Ammon's horn (tissue), 1 donor: ENCODE measurements at places on chromosomes 7 and 10.

DNA sequence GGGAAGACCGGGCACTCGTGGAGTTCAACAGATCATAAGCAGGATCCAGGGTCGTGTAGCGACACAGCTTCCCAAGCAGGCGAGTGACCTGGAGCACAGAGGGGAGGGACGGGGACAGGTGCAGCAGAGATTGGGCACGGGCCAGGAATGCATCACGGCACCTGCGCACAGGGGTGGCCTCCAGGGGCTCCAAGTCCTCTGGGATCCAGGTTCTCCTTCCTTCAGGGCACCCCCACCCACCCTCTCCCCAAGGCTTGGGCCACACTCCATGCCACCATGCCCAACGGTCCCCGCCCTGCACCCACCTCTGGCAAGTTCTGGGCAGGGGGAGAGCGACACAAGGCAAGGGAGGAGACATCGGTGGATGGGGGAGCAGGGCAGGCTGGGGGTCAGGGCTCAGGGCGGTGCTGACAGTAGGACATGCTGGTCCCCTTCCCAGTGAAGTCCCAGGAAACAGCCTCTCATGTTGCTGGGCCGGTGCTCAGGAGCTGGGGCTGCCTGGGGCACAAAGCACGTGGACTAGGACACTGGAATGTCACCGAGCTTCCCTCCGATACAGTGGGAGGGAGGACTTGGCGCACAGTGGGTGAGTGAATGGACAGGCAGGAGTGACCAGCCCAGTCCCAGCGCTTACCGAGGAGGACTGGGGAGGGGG lies 597.3 kb downstream of the PTPRN2 start:
- DNase-seq, result no peak

- DNase-seq, result no peak
Measured at GRCh38 chr10:86972613-86973380, 4.5 kb downstream of the ADIRF start.

- no peak for DNase-seq
Measured at GRCh38 chr7:32416846-32417245, 73.3 kb downstream of the LSM5 start.

GRCh38 chr10:59851864-59852263 lies 54.5 kb downstream of the CCDC6 start:
- no peak for DNase-seq

DNA sequence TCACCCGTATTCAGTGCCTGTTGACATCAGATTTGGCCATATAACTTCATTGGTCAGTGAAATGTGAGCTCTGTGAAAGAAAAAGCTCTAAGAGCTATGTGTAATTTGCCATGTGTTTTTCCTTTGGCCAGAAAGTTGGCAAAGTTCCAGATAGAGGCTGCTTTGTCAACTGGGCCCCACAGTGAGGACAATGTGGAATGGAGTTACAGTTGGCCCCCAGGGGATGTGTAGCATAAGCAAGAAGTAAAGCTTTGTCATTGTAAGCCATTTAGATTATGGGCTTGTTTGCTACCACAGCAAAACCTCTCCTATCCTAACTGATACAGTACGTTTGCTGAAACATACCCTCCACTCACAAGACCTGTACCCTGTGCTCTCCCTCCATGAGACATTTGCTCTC lies 119.1 kb upstream of the HABP2 start:
- DNase-seq, result no peak

GRCh38 chr10:69760072-69760471 lies 41.6 kb upstream of the COL13A1 start:
- DNase-seq, result no peak

DNA sequence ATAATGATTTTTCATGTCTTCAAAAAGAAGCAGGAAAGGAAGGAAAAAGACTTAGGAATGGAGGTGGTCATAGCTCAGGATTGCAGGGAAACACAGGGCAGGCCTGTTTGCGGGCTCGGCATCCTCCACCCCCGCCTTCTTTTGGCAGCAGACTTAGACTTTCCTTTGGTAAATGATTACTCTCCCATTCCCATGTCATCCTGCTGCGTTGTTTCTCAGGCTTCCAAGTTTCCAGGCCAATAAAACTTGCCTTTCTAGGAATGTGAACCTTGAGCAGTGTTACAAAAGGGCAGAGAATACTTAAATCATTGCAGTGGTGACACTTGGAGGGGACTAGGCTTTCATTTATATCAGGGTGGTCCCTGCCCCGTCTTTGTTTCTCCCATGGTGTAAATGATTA lies 34.0 kb upstream of the DGKB start:
- peak; percentile 40 for DNase-seq

GRCh38 chr7:87013840-87014190 lies 45.6 kb downstream of the ELAPOR2 start:
- DNase-seq, result no peak

DNA sequence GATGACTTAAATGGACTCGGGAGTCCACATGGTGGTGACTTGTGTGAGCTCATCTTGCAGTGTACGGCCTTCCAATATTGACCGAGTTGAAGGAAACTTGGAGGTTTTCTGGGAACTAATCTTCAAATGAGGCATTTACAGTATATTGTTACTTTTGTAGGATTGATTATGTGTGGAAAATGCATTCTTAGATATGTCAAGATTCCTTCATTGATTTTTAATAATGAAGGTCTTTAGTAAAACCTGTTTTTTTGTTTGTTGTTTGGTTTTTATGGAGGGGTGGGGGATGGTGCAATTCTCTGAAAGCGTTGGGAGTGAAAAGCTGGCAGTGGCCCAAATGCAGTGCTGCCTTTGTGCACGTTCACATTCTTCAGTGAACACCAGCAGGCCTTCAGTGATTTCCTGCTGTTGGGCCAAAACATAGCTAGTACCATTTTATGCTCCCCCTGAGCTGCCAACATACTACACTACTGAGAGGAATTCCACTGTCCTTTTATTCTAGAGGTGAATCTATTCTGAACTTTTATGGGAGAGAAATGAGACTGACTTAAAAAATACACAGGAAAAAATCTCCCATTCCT lies 50.4 kb downstream of the CCNY start:
- no peak for DNase-seq

- DNase-seq, result no peak
Measured at GRCh38 chr10:100103581-100103980, 21.9 kb upstream of the CPN1 start.
